ENCODE measurements at places on chromosomes 12 and 14.

DNA sequence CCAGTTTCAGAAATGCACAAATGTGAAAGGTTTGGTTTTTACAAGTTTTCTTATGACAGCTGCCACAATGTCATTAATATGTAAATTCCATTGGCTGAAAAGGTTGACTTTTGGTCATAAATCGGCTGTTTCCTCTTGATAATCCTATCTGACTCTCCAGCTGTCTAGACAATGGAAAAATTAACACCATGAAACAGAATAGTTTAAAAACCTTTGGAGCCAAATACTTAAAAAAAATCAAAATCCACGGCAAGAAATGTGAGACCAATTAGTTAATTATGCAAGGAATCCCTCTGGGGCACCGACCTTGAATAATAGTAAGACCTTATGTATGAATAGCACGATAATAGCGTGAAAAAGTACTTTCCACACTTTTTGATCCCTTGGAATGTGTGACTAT, 138.0 kb downstream of the ZNF664 start:
- no peak for DNase-seq

GRCh38 chr14:100623961-100624360, 36.7 kb upstream of the BEGAIN start:
- no peak for DNase-seq

DNA sequence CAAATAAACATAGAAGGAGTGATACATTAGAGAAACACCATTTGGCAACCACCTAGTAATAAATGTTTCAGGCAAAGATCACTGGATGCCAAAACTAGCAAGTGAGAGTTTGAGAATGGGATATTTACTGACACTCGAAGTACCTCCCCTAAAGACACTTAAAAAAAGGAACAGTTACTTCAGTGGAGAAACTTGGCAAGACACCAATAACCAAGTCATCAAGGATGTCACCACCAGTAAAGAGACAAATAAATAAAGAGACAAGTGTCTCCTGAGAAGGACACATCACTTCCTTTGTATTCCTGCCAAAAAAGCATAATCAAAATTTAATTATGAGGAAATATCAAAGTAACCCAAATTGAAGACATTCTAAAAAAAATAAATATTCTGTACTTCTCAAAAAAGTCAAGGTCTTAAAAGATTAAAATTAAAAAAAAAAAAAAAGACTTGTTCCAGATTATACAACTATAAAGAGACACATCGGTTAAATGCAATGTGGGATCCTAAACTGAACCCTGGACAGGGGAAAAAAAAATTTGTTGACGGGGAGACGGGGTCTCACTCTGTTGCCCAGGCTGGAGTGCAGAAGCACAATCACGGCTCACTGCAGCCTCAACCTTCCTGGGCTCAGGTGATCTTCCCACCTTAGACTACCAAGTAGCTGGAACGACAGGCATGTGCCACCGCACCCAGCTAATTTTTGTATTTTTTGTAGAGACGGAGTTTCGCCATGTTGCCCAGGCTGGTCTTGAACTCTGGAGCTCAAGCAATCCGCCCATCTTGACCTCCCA, 26.4 kb downstream of the TM7SF3 start:
- no peak for DNase-seq

GRCh38 chr12:241266-241665, 21.4 kb downstream of the SLC6A13 start:
- no peak for DNase-seq

GRCh38 chr12:95723693-95724384, 66.7 kb downstream of the NTN4 start:
- DNase-seq, result no peak

- DNase-seq, result no peak
These were observed 71.7 kb upstream of the KICS2 start for GRCh38 chr12:64293654-64294364.

DNA sequence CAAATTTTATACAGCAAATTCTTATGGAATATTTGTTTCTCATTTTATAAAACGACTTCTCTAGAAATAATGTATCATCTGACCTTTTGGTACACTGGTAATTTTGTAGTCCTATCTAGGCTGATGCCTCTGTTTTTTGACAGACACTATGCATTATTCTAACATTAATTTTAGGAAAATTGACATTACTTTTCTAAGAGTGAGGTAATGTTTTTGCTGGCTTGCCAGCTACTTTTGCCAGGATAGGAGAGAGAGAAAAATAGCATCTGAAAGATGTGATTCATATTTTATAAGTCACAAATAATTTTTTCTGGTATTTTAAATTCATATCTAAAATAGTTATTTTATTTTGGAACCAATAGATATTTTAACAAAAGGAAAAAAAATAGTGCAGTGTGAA, 153.5 kb downstream of the CCDC91 start:
- DNase-seq, result no peak

- no peak for DNase-seq
These were observed 144.5 kb downstream of the TGFB3 start for GRCh38 chr14:75837151-75837787.

DNA sequence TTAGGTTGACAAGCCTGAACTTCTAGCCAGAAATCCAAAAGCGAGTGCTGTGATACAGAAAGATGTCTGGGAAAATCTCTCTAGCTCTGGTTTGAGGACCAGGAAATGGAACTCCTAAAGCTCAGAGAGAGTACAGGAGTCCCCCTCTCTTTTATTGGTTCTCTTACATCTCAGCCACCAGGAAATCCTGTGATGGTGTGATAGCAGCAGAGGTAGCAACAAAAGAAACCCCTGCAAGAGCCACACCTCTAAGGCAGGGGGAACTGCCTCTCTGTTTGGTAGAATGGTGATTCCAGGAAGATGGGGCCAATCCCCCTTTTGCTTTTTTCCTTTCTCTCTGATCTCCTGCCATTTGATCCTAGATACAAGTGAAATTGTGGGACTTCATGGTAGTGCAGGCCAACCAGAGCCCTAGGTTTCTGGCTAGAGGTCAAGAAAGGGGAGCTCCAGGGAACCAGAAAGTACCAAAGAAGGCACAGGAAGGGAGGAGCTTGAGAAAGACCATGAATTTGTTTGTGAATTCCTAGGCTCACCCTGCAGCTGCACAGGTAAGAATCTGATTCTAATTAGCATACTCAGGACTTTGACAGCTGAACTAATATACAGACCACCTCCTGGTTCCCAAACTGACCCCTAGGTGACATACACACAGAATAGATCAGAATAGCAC, 88.5 kb downstream of the PAPLN start:
- no peak for DNase-seq

- DNase-seq, result no peak
These were observed 550 bp downstream of the TEAD4 start for GRCh38 chr12:2959505-2960389.

DNA sequence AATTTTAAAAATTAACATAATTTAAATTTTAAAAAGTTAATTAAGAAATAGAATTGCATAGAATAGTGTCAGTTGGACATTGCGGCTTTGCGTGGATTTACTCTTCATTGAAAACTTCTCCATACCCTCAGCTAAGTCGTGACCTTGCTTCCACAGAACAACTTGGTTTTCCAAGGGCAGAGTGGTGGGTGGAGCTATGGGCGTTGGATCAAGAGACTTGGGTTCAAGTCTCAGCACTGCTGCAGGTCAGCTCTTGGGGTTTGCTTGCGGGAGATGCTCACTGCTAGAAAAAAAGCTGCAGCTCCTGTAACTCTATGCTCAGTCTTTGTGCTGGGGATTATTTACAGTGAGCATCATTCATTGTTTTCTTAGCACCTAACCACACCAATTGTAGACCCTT, 133.7 kb downstream of the PRIMA1 start:
- DNase-seq, result no peak

GRCh38 chr12:86666316-86666715, 410.1 kb upstream of the MGAT4C start:
- no peak for DNase-seq

GRCh38 chr12:106269150-106269771, 21.4 kb upstream of the CKAP4 start:
- no peak for DNase-seq

GRCh38 chr12:140162-140561, 73.6 kb downstream of the IQSEC3 start:
- no peak for DNase-seq

- no peak for DNase-seq
These were observed 46.6 kb upstream of the CDKN3 start for GRCh38 chr14:54350203-54350602.

GRCh38 chr12:91744597-91744996, 401.0 kb downstream of the BTG1 start:
- DNase-seq, result no peak

DNA sequence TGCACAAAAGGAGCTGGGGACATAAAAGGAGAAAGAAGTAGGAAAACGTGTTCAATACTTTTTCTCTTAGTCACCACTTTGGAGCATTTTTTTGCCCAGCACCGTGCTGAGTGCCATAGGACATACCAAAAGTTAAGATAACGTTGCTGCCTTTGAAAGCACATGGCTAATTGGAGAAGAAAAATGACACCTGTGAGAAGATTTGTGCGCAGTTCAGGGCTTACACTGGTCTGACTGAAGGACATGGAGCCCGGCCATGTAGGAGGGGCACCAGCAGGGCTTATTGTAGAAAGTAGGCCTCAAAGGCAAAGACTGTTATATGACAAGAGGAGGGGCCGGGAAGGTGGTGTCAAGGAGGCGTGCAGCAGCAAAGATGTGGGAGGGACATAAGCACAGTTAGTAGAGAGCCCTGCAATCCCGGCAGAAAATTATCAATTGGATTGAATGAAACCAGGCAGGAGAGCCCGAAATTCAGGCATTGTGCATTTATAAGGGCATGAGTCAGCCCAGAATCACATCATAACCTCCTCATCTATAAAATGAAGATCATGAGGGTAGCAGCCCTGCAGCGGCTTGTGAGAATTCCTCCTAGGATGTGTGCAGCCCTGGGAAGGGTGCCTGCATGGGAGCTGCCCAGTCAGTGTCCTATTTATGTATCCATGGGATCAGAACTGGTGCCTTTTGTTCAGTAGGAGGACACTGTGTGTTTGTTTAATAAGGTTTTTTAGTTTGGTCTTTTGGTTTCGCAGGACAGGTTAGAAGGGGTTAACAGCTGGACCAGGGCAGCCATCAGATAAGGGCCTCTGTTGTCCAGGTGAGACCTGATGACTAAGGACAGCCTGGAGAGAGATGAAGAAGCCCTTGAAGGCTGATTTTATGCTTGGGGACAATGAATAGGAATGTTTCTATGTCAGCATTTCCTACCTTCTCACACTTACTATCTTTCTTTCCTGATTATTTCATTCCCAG, 122.4 kb downstream of the GPR135 start:
- no peak for DNase-seq

GRCh38 chr14:64948612-64949210, 6.2 kb upstream of the GPX2 start:
- no peak for DNase-seq

DNA sequence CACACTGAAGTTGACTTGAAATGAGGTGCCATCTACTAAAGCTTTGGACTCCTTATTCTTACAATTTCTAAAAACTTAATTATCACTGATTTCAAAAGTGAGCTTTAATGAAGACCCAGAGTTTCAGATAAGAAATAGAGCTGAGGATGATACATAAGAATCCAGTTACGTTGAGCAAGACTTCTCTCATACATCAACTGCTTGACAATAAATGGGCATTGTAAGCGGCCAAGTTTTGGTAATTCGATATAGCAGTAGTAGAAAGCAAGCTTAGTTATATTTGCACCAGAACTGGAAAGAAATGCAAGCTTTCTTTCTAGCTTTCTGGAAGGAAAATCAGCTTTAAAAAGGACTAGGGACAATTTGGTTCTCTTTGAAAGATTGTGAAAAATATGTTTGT, 1359.6 kb downstream of the FSCB start:
- no peak for DNase-seq

GRCh38 chr14:97213720-97214119, 416.5 kb downstream of the VRK1 start:
- no peak for DNase-seq

DNA sequence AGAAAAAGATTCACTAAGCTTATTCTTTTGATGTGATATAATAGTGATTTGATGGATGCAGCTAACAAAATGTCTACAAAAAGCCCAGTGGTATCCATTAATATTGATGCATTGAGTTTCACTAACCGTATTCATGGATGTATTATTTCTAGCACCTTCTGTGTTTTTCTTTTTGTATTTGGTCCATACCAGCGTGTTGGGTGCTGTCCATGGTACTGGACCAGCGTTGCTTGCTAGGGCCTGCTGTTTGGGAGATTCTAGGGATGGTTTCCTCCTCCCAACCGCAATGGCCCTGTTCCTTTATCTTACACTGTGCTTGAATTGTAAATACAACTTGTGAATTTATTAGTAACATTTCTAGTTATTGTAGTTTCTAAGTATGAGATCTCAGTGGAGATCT, 31.7 kb downstream of the ANO4 start:
- DNase-seq, result no peak

GRCh38 chr14:49966304-49966809, 73.5 kb downstream of the ARF6 start:
- no peak for DNase-seq

DNA sequence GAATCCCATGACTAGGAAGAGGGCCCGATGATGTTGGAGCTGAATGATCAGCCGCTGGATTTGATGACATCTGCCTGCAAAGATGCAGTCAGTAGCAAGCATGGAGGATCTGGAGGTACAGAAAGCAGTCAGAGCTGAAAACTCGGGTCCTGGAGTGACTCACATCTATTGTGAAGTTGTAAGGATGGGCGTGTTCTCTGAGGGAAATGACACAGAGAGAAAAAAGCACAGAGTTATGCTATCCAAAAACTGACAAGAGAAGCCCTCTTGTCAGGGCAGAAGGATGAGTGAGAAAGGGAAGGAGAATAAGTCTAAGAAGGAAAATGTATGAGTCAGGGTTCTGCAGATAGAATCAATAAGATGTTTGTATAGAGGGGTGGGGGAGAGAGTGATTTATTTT, 380.4 kb upstream of the CCDC196 start:
- DNase-seq, result no peak

GRCh38 chr12:13386323-13387039, 190.0 kb downstream of the EMP1 start:
- DNase-seq, result no peak

GRCh38 chr14:36295642-36296627, 24.5 kb downstream of the MBIP start:
- DNase-seq, result no peak

DNA sequence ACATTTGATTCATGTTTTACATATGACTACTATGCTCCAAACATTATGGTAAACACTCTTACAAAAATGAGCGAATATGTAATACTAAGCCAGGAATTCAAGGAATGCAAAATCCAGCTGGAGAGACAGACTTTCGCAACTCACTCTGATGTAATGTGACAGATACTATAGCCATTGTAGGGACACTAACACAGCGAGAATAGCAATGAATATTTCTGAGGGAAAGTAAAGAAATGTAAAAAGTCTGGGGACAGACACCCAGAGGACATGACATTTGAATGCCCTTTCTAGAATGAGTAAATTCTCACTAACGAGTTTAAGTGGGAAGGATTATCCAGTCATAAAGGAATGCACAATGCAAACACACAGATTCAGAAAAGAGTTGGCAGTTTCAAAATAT, 121.9 kb downstream of the PIK3C2G start:
- DNase-seq, result no peak

- no peak for DNase-seq
These were observed 130.4 kb downstream of the GRIP1 start for GRCh38 chr12:66548338-66549049.

GRCh38 chr14:30610787-30611343, 11.3 kb upstream of the SCFD1 start:
- no peak for DNase-seq
